ENCODE measurements at places on chromosomes 1 and 21.
A peak's percentile ranks its signal among the peaks of the same experiment; 100 is the strongest.

GRCh38 chr1:180611016-180611930 lies 20.5 kb upstream of the XPR1 start:
- no peak for DNase-seq

DNA sequence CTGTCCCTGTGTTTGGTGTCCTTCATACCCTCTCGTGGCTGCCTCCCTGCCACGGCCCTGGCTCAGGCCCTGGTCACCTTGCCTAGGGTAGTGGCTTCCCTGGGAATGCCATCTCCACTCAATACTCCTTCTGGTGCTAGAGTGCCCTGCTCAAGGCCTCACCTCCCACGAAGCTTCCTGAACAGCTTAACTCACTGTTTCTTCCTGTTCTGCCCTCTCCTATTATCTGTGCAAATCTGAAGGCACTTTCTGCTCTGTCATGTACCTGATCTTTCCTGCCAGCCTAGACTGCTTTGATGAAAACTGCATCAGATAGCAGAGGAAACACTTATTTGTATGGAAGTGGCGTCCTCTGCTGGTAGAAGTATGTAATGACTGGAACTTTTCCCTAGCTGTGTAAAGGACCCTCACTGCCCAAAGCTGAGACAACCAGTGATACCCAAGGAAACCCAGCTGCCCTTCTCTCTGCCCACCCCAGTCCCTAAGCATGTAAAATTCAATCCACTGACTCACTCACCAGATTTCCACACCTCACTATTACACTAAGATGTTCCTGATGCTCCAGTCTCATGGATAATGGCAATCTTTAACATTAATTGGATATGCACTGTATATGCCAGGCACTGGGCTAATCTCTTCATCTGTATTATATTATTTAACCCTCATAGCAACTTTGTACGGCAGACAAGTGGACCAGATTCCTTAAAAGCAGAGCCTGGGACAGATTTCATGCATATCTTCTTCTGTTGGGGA lies 36.2 kb upstream of the BTG2 start:
- DNase-seq: no peak

DNA sequence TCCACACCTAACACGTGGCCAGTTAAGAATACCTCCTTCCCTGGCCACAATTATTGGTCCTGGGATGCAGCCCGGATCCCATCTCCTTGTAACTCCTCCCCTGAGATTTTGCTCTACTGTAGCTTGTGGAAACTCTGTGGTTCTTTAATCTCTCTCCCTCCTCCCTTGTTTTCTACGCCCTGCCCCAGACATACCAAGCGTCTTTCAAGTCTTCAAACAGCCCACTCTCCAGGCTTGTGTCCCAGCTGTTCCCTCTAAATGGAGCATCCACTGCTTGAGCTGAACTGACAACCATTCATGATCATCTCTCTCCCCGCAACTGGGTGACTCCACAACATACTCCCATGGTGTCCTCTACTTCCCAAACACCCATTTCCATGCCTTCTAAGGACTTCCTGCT lies 111.6 kb downstream of the SIPA1L2 start:
- DNase-seq: no peak

DNA sequence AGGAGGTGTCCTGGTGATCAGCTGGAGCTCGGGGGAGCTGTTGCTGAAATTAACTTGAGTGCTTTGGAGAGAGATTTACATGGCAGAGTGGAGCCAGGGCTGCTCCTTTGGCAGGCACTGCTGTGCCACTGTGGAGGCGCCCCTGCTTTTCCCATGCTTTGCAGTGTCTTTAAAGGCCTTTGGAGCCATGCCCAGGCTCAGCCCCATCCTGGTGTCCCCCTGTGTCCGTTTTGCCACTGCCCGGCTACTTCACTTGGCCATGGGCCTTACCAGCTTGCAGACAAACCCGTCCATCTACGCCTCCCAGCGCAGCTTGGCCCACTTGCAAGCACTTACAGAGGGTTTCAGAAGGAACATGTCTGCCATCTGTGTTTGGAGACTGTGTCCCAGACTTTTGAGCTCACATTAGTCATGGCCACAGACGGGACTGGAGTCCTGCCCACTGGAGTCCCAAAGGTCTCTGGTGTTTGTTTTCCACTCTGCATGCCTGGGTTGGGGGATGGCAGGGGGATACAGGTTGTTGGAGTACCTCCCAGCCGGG lies 18.2 kb upstream of the LAMTOR5 start:
- no peak for DNase-seq

DNA sequence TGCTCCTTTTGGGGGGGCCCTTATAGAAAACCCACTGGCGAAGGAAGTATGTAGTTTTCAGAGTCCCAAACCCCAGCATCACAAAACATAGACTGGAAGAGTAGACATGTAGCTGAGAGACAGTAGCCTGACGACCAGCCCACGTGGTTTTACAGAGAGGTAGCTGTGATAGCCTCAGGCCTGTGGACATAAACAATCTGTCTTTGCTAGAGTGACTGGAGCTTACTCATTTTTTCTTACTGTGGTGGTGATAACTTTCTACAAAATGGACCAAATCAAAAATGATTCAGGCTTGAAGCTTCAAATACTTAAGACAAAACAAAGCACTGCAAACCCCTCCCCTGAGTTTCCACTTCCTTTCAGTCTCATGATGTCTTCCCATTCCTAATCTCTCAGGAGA lies 497.0 kb downstream of the RWDD3 start:
- DNase-seq: no peak

- no peak for DNase-seq
Observed at GRCh38 chr1:234107416-234108021, 203.0 kb downstream of the SLC35F3 start.

DNA sequence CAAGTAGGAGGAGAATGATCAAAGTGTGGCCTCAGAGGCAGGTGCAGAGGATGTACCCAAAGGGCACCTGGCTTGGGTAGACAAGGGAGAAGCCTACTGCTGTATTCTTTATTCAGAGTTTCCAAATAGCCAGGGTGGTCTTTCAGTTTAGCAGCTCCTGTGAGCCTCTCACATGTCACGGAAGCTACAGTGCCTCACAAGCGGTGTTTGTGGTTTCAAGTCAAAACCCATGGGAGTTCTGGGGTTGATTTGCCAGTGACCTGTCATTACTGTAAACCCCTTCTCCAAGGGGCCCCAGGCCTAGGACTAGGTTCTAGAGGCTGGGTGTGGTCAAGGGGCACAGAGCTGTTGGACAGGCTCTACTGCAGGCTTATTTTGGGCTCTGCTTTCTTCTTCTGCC lies 10.2 kb upstream of the IL10 start:
- no peak for DNase-seq

- DNase-seq: no peak
Observed at GRCh38 chr1:2575801-2576663, 10.5 kb upstream of the PRXL2B start.

- DNase-seq: no peak
Observed at GRCh38 chr1:48082271-48082962, 85.2 kb upstream of the TRABD2B start.

DNA sequence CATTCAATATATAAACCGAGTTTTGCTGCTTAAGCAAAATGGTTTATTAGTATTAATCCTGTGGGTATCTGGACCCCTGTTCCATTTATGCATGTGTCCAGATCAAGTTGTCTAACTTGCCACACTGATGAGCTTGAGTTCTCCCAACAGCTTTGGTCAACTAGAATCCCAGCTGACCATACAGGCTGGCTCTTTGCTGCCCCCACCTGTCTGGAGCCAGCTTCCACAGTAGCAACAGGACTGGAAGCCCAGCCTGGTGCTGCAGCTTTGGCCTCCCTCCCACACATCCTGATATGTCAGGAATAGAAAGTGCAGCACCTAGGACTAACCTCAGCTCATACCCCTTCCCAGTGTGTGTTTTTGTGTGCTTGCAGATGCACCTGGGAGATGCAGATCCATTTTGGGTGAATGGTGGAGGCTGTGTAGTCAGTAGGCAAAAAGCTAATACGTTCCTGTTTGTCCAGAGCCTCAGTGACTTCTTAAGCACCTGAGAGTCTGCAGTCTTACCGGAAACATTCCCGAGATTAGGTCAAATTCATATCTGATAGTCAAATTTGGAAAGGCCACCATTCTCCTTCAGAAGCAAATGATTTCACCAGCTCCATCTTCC lies 40.9 kb upstream of the BEND5 start:
- no peak for DNase-seq

DNA sequence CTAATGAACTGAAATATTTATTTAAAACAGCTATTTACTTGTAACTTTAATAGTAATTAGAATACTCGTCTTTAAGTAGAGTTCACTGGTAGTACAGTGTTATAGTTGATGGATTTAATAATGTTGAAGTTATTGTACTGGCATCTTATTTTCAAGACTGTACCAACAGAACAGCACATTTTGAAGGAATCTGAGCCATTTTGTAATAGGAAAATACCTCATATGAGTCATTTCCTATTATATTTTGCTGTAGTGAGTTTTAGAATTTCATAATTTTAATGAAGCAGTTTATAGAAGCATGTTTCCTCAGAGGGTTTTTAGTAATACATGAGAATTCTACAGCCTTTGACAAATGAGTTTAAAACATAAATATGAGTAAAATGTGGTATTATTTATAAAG lies 258.3 kb downstream of the OLFM3 start:
- DNase-seq: no peak

DNA sequence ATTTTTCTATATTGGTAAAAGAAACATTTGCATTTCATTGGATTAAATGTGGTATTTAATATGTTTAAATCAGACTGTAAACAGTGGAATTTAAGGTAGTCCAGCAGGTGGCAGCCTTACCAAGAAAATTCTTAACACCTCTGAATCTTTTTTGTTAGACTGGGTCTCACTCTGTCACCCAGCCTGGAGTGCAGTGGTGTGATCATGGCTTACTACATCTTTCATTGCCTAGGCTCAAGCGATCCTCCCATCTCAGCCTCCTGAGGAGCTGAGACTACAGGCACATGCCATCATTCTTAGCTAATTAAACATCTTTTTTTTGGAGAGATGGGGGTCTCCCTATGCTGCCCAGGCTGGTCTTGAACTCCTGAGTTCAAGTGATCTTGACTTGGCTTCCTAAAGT lies 98.8 kb downstream of the RABGAP1L start:
- DNase-seq: peak; percentile 23

- DNase-seq: no peak
Observed at GRCh38 chr21:41282412-41282811, 34.2 kb upstream of the FAM3B start.

DNA sequence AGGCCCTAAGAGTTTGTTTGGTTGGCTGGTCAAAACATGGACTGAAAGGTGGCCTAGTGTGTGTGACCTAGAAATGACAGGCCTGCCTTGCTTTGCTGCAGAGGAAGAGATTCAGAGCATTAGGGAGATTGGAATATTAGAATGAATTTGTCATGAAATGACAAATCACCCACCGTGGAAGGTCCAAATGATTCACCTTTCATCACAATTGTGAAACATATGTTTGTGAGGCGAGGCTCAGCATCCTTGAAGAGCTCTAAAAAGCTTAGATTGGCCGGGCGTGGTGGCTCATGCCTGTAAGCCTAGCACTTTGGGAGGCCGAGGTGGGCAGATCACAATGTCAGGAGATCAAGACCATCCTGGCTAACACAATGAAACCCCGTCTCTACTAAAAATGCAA lies 5.5 kb downstream of the LCE1B start:
- DNase-seq: no peak

DNA sequence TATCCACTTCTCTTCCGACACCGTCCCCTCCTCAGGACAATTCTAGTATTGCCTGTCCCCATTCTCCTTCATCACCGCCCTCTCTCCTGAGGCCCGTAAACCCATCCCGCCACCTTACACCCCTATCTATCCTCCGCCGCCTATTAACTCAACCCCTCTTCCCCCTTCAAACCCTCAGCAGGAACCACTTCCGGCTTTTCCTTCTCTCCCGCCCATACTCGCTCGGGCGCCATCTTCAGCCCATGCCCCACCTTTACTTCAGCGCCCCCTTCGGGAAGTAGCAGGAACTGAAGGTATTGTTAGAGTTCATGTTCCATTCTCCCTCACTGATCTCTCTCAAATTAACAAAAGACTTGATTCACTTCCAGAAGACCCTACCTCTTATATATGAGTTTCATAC lies 31.6 kb downstream of the VN1R5 start:
- DNase-seq: no peak

- no peak for DNase-seq
Observed at GRCh38 chr21:42837421-42838211, 41.7 kb downstream of the WDR4 start.

DNA sequence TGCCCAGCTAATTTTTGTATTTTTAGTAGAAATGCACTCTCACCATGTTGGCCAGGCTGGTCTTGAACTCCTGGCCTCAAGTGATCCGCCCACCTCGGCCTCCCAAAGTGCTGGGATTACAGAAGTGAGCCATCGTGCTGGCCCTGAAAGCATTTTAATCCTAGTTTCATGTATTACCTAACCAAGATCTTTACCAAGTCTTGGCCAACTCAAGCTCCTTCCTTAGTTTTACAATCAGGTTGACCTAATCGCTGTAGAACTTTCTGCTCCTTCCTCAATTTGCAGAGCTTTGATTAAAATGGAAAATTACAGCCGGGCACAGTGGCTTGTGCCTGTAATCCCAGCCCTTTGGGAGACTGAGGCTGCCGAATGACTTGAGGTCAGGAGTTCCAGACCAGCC lies 3.2 kb upstream of the TMEM63A start:
- no peak for DNase-seq

- DNase-seq: no peak
Observed at GRCh38 chr1:176847052-176847451, 317.5 kb downstream of the ASTN1 start.

DNA sequence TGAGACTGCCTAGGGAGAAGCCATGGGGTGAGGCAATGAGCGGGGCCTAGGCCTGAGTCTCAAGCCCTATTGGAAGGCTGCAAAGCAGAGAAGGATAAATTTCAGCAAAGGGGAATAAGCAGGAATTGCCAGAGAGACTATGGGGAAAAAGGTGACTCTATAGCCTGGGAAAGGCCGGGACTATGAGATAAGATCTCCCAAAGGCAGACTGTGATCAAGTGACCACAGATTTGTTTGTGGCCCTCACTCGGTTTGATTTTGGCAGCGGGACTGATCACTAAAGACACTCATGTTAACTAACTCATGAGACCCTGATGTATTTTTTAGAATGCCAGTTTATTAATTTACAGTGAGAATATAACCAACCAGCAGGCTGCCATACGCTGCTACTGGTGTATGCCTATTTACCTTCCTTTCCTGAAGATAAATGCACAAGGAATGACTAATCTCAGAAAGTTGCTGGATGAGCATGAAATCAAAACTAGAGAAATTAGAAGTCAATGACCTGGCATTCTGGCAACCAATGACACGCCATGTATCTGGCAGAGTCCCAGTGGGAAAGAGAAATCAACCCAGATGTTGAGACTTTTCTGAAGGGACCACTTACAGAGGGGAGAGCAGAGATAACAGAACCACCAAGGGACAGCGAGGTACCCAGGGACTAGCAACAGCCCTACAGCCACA lies 4.3 kb downstream of the HSF2BP start:
- DNase-seq: no peak

GRCh38 chr1:29324771-29325351 lies 88.5 kb downstream of the PTPRU start:
- DNase-seq: no peak

DNA sequence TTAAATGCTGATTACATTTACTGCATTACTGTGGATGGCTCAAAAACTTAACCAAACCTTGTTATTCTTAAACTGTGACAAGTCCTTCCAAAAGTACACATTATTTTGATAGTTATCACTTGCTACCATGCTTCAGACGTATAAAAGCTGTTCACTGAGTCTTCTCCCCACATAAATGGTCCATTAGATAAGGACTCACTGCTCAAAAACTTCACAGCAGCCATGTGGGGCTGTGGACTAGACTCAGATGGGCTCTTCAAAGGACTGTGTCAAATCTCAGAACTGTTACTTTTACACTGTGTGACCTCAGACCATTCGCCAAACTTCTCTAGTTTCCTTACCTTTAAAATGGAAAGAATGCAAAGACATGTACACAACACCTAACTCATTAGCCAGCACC lies 11.6 kb downstream of the SCAF4 start:
- no peak for DNase-seq
